ENCODE measurements at places on chromosomes 3 and 15.

- DNase-seq: no peak
Measured at GRCh38 chr3:74531491-74531890, 83.0 kb downstream of the CNTN3 start.

GRCh38 chr3:61357902-61358301 is 106.7 kb upstream of the FHIT start:
- no peak for DNase-seq

- no peak for DNase-seq
Measured at GRCh38 chr3:38214560-38214959, 49.2 kb downstream of the OXSR1 start.

- no peak for DNase-seq
Measured at GRCh38 chr15:77589839-77590238, 42.9 kb downstream of the LINGO1 start.

DNA sequence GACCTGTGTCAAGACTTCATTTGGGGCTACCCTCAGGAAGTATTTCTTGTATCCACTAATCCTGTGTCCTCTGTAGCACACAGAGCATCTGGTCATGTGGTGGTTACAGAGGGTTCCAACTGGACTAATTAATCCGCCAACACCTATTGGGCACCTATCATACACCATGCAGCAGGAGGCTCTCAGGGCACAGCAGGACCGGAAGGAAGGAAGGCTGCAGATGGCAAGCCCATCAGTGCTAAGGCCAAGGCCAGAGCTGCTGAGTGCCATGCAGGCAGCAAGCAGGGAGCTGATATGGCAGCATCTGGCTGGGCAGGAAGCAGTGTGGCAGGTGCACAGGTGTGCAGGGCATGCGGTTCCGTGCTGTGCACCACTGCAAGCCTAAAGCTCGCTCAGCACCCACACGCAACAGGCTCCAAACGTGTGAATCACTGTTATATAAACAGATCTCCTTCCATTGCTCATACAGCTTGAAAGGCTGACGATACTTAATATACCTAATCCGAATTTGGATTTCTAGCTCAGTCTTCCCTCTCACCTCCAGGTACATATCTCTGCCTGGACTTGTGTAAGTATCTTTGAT is 64.4 kb upstream of the SNRPA1 start:
- no peak for DNase-seq

DNA sequence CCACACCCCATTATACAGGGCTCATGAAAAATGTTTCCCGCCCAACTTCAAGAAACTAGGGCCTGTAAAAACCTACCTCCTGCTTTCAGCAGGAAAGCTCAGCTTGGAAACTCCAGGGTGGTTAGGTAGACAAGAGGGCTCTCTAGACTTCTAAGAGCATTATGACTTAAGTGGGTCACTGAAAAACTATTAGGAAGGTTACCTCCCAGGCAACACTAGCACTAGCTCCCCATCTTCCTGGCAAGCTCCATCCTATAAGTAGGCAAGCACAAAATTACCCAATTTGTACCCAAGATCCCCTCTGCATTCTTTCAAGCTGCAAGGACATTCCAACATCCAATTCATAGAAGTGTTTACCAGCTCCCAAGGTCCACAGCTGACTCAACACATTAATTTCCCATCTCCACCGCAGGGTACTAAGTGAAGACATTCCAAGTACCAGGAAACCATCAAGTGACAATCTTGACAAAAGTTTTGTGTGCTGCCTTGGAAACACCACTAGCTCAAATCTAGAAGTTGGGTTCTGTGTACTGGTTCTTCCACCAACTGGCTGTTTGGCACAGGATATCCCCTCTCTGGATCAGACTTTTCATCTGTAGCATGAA is 46.9 kb downstream of the WNT5A start:
- no peak for DNase-seq

- no peak for DNase-seq
Measured at GRCh38 chr3:54527521-54527920, 400.3 kb downstream of the LRTM1 start.

GRCh38 chr3:38169027-38169317 is 3.6 kb downstream of the OXSR1 start:
- DNase-seq: no peak

GRCh38 chr15:94083467-94084052 is 147.8 kb upstream of the MCTP2 start:
- DNase-seq: no peak

DNA sequence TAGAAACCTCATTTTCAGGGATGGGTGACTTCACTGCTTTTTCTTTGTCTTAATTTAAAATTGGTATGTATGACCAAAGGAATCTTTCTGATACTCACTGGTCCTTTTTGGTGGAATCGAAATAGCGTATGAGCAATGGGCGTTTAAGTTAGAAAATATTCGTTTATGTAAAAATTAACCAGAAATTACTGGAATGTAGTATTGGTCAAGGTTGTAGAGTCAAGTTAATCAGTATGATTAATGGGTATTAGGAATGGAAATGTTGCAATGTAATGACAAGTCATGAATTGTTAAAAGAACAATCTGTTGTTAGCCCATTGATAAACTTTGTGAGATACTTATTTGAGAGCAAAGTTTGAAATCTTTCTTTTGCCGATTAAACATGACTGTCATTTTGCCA is 36.9 kb downstream of the AKAP13 start:
- no peak for DNase-seq

DNA sequence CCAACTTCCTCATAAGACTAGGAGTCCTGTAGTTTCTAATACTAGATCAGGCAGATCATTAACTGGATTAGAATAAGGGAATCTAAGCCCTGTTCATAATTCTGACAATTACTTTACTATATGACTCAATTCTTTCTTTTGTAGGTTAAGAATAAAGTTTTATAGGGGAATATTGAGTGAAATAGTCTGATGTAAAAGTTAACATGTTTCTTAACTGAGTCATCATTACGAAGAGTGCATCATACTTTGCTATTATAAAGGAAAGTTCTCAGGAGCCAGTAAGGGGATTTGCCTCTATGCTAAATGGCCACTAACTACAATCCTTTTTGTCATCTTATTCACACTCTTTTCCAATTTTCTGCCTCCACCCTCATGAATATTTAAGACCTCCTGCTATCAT is 63.1 kb downstream of the POLQ start:
- DNase-seq: no peak

Measured in stimulated activated CD4-positive, alpha-beta T cell treated with anti-CD3 and anti-CD28 coated beads, Interleukin-12 subunit alpha, Interleukin-12 subunit beta, amount 100 ng/mL, for 48 hours (primary cell).